Fibroblast of skin of right quadriceps (primary cell): ENCODE measurements at places on chromosomes 7 and 10.
A peak's percentile ranks its signal among the peaks of the same experiment; 100 is the strongest.

GRCh38 chr7:36509962-36510361 is 120.3 kb downstream of the ANLN start:
- DNase-seq = no peak

DNA sequence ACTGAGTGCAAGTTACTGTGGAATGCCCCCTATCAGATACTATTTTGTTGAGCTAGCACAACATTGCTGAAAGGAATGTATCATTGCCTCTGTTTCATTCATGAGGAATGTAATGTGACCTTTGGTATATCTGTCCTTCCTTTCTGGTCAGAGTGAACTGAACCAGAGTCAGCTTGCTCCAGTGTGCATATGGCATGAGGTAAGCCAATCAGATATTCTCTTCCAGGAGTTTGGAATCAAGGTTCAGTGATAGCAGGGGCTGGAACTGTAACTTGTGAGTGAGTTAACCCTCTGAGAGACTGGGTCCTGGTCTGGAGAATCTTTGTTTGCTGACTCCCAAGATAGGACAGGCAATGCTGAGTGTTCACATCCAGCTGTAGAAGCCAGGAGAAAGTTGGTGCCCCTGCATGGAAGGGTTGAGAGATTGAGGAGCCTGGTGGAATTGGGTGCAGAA is 45.3 kb upstream of the OSBPL3 start:
- DNase-seq = peak; percentile 87

DNA sequence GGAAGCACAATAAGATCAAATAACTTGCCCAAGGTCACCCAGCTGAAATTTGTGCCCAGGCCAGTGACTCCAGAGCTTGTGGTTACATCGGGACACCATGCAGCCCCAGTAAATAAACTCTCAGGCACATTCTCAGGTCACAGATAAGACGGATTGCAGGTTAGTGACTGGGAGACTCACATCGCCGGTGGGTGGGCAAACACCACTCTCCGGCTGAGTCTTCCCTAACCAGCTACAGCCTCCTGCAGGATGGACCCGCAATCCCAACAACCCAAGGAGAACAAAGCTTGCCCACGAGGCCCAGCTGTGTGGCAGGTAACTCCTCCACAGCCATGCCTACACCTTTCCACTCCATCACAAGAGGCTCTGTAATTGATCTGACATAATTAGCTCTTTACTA is 81.7 kb upstream of the EFCAB10 start:
- no peak for DNase-seq

DNA sequence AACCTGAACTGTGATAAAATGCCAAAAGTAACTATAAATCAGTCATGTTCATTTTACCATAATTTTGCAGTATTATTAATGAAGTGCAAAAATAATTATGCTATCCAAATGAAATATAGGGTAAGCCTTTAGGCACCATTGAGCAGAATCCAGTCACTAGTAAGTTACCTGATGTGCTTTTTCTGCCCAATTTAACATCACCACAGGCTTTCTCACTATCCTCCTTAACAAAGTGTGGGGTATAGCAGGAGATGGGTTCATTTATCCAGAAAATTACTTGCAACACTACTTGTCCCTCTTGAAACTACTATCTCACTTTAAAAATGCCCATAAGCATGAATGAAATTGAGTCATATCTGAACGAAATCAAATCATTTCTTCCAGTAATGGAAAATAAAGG is 211.0 kb downstream of the SEMA3A start:
- no peak for DNase-seq

DNA sequence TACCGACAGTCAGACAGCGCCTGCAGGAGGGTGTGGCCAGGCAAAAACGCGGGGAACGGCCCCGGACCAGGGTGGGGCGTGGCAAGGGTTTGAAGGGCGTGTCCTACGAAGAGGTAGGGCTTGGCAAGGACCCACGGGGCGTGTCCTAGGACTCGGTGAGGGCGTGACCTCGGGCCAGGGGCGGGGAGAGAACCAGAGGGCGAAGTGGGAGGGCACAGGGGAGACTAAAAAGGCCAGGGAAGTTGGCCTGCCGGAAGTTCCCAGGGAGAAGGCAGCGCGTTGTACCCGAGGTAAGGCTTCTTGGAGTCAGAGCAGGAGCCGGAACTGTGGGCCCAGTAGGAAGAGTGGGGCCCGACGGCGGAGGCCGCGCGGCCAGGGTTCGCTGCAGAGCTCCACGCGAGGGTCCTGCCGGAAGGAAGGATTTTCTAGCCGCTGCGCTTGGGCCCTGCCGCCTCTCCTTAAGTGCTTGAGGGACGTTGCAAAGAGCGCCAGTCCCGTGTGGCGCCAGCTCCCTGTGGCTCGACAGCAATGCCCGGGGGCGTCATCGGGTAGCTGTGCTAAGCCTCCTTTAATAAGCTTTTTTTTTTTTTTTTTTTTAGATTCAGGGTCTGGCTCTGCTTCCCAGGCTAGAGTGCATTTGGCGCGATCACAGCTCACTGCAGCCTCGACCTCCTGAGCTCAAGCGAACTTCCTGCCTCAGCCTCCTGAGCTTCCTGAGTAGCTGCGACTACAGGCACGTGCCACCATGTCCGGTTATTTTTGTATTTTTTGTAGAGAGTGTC is at the start of gene PTER:
Gene PTER, plus strand, starts transcription at position 253 of the 782 bp plus-strand sequence. CDS start 47,375 bp downstream, outside the sequence.
- peak; percentile 90 for DNase-seq

DNA sequence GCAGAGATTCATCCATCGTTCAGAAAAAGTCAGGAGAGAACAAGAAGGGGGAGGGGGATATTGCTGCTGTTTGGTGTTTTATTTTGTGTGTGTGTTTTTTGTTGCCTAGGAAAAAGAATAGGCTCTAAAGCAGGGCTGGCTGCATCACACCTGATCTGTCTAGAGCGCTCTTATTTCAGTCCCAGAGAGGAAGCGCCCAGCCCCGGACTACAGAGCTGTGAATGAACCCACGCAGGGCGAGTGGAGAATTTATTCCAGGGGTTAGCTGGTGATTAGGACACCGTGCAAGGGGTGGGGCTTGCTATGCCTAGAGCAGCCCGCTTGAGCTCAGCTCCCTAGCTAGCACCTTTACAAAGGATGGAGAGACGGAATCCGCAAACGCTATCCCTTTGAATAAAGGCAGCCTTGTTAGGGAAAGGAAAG is 621 bp upstream of the FAM13C start:
- peak; percentile 18 for DNase-seq

GRCh38 chr10:51079331-51079730 is 5.0 kb downstream of the PRKG1 start:
- no peak for DNase-seq

DNA sequence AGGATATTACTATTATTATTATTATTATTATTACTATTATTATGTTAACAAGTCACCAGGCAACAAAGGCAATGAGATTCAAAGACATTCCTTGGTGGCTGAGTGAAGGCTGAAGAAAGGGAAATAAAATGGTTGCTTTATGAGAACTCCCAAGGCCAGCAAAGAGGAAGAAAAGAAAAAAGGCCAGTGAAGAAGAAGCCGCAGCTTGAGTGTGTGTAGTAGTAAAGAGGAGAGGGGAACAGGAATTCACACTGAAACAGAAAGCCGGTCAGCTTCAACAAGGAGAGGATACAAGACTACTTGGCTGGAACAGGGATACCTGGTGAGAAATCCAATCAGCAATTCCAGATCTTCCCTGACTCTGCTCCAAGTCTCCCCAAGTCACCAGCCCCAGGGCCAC is 42.4 kb downstream of the PLXNA4 start:
- DNase-seq = no peak

- DNase-seq = no peak
Observed at GRCh38 chr7:93720106-93720505, 145.6 kb upstream of the CALCR start.

- peak; percentile 31 for DNase-seq
Observed at GRCh38 chr7:132075515-132075914, 500.8 kb downstream of the PLXNA4 start.

DNA sequence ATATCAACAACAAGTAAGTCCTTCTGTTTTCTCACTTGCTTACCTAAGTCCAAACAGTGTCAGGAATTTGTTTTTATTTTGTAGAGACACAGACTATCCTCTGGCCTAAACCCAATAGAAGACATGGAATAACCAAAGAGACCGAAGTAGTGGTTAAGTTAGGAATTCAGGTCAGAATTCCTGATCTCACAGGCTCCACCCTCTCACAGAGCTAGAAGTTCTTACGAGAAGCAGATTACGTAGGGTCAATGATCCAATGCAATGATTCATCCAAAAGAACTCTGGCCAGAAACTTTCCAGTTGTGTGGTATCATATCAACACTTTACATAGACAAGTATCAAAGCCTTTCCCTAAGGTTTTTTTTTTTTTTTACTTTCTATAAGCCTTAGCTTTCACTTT is 73.8 kb downstream of the IQUB start:
- DNase-seq = peak; percentile 31

DNA sequence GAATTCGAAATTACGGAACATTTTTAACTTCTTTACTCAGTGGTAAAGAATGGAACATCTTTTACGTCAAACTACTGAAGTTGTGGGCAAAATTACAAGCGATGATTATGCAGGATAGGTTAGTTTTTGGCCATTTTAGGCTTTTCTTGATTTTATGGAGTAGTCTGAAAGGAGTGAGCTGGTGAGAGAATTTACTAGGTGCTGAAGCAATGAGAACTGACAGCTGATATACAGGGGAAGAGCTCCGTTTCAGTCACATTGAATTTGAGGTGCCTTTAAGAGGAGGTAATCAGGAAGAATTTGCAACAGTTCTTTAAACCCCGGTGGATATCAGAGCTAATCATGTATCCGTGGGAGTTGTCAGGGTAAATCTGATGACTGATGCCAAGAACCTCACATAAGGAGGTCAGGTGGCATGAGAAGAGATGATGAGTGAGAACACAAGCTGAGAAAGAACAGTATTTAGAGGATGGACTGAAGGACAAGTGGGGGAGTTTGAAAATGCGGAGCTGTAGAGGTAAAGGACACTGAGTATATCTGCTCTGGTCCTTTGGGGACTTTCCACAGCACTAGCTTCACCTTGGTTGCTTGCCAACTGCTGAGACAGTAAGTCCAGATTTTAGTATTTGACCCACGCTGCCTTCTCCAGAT is 104.3 kb downstream of the AHR start:
- no peak for DNase-seq

GRCh38 chr7:4246536-4246935 is 435.6 kb upstream of the FOXK1 start:
- no peak for DNase-seq

DNA sequence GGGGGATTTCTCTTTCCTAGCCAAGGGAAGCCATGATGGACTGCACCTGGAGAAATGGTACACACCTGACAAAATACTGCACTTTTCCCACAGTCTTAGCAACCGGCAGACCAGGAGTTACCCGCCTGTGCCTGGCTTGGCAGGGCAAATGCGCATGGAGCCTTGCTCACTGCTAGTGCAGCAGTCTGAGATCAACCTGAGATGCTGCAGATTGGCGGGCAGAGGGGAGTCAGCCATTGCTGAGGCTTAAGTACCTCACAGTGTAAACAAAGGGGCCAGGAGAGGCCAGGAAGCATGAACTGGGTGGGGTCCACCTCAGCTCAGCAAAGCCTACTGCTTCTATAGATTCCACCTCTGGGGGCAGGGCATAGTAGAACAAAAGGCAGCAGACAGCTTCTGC is 49.4 kb downstream of the OR13A1 start:
- no peak for DNase-seq

- no peak for DNase-seq
Observed at GRCh38 chr10:45075216-45075615, 74.5 kb downstream of the ZNF22 start.

- peak; percentile 89 for DNase-seq
Observed at GRCh38 chr10:77513781-77514331, 123.8 kb downstream of the KCNMA1 start.

GRCh38 chr7:77989981-77990566 is 191.5 kb downstream of the PHTF2 start:
- DNase-seq = no peak

DNA sequence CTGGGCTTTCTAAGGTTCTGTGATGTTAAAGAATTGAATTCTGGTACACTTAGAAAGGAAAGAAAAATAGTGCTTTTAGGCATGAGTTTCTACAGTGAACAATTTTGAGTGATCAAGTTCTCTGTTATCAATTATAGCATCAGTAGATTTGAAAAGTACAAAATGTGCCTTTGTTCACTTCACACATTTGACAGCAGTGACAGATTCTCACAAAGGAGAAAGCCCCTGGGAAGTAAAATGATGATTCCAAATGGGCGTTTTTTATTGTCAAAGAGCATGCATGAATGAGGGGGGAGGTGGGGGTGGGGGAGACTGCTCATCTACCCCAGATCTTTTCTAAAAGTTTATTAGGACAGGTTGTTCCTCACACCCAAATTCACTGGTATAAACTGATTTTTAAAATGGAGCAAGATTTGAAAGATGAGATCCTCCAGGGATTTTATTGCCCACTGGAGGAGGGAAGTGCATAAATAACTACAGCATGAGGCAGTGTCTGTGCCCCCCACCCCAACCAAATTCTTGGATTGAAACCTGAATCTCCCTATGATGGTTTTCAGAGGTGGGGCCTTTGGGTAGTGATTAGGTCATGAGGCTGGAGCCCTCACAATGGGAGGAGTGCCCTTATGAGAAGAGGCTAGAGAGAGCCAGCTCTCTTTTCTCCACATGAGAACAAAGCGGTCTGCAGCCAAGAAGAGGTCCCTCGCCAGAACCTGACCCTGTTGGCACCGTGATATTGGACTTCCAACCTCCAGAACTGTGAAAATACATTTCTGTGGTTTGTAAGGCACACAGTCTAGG is 79.5 kb downstream of the AOAH start:
- no peak for DNase-seq

- no peak for DNase-seq
Observed at GRCh38 chr7:21422751-21423150, 5.1 kb upstream of the SP4 start.

- peak; percentile 69 for DNase-seq
Observed at GRCh38 chr7:26686448-26686981, 177.9 kb downstream of the SKAP2 start.

GRCh38 chr7:140607441-140607989 is 33.1 kb downstream of the DENND2A start:
- peak; percentile 46 for DNase-seq

DNA sequence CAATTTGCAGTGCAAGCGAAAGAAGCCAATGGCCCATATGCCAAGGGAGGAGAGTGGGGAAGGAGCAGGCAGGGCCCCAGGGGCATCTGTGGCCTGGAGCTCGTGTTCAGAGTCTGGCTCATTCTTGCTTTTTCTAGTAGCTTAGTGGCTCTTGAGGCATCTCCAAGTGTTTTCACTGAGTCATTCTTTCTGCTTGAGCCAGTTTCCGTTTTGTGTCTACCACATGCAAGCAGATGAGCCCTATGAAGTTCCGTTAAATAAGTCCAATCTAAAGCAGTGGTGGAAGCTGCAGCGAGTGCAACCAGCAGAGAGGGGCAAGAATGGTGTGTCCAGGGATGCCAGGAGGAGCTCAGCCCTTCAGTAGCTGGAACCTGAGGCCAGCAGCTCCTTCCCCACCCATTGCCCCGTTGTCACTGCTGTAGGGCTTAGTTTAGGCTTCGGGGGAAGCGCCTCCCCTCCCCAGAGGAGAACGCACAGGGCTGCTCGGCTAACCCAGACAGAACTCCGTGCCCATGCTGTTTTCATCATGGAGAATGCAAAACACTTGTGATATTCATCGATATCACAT is 57.4 kb upstream of the EBF3 start:
- peak; percentile 93 for DNase-seq

GRCh38 chr7:50848203-50848602 is 65.5 kb upstream of the GRB10 start:
- DNase-seq = no peak

- peak; percentile 68 for DNase-seq
Observed at GRCh38 chr10:16853201-16853600, 36.0 kb upstream of the RSU1 start.

GRCh38 chr7:39898867-39899266 is 51.2 kb upstream of the CDK13 start:
- DNase-seq = no peak
